ENCODE measurements at places on chromosomes 1 and 21.
A peak's percentile ranks its signal among the peaks of the same experiment; 100 is the strongest.

- no peak for DNase-seq
Observed at GRCh38 chr1:208577381-208577905, 333.3 kb upstream of the PLXNA2 start.

- no peak for DNase-seq
Observed at GRCh38 chr1:233627823-233628222, 13.9 kb downstream of the KCNK1 start.

- DNase-seq: no peak
Observed at GRCh38 chr1:9670085-9670484, 18.6 kb downstream of the PIK3CD start.

DNA sequence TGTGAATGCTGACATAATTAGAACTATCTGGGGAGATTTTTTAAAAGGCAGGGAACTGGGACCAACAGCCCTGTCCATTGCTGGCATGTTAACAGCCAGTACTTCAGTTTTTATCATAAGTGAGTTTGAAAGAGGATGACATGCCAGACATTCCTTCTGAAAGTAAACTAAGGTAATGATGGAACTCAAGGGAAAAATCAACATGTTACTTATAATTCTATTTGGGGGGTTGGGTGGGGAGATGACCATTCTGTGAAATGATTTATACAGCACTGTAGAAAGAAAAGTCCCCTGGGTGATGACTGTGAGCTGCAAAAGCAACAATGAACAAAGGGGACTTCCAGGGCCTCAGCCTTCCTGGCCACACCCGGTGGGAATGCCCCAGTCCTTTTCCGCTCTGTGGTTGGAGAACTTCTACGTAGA is 5.4 kb upstream of the LAMC2 start:
- DNase-seq: no peak

- no peak for DNase-seq
Observed at GRCh38 chr1:229349463-229350385, 6.9 kb upstream of the CCSAP start.

- peak; percentile 39 for DNase-seq
Observed at GRCh38 chr1:32741413-32742198, 39.0 kb upstream of the SYNC start.

- DNase-seq: no peak
Observed at GRCh38 chr1:99177465-99177864, 86.8 kb upstream of the PLPPR4 start.

GRCh38 chr1:19049798-19050197 is 93.3 kb upstream of the IFFO2 start:
- no peak for DNase-seq

GRCh38 chr1:176854758-176855745 is 309.5 kb downstream of the ASTN1 start:
- DNase-seq: peak; percentile 44

DNA sequence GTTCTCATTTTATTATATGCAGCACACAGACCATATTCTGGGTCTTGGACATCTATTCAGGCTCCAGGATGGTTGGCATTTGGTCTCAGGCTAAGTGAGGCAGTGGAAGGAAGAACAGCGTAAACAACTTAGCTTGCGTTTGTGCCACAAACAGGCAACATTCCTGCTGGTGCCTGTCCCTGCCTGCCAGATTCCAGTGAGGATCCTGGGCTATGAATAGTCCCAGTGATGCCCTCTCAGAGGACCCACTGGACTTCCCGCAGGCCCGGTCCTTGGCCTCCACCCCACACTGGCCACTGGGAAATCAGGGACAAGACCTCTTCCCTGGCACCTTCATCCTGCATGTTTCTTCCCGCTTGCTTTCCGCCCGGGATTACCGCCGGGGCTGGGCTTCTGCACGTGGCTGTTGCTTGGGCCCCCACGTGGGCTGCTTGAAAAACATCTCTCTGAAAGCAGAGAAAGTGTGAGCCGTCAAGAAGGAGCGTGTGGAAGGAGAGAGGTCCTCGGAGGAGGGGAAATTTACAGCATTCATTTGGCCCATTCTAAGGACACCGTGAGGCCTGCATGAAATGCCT is 145.1 kb upstream of the WNT4 start:
- no peak for DNase-seq

DNA sequence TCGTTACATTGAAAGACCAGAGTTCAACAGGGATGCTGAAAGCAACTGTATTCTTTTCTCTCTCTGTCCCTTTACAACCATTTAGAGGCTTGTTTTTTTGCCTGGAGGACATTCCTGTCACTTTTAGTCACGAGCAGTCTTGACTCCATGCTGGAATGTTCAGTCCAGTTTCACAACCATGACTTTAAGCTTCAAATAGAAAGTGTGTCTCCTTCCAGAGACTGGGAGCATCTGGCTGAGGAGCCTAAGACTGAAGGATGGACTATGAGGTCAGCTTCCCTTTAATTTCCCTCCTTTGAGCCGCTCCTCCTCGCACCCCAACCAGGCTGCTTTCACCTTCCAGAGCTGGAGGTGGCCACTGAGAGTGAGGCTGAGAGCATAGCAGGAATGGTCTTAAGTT is 10.5 kb upstream of the RYR2 start:
- DNase-seq: no peak

GRCh38 chr21:42540396-42540795 is 26.7 kb downstream of the SLC37A1 start:
- DNase-seq: no peak

DNA sequence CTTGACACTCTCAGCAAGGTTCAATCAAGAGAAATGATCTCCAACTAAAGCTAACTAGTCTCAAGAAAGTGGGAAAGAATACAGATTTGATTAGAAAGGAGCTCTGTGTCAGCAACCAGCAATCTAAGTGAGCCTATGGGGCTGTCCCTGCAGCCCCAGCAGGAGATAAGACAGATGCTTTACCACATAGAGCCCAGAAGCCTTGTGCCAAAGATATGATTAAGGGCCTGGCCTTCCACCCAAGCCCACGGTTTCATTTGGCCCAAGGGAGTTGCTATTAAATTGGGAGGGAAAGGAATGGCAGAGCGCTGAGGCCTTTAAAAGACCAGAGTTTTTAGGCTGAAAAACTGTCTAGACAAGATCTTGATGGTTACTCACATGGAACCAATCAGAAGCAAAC is 74.8 kb downstream of the HLCS start:
- no peak for DNase-seq

DNA sequence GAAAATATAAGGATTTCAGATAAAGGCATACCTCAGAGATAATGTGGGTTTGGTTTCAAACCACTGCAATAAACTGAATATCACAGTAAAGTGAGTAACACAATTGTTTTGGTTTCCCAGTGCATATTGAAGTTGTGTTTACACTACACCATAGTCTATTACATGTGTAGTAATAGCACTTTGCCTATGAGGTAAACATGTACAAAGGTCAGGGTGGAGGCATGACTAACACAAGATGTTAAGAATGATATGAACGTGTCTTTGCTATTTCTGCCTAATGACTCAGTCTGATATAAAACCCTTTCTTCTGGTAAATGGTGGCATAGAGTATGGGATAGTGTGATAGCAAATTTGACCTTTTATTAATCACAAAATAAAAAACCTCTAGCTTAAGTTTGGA is 621.5 kb upstream of the ADGRL2 start:
- DNase-seq: no peak

GRCh38 chr1:103160281-103160680 is 52.0 kb upstream of the COL11A1 start:
- DNase-seq: no peak

DNA sequence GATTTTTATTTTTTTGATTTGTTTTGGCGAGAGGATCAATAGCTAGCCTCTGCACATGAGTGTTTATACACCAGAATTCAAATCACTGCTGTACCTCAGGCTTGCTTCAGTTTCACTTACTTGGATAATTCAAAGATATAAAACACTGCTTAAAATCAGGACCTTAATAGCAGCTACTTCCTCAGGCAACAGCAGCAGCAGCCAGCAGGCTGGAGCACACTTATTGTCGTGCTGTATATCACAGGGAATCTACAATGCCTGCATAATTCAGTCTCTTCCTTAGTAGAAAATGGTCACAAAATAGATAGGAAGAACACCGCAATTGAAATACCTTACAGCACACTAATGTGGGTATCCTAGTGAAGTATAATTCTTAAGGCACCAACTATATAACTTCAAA is 497.3 kb downstream of the NEGR1 start:
- no peak for DNase-seq

DNA sequence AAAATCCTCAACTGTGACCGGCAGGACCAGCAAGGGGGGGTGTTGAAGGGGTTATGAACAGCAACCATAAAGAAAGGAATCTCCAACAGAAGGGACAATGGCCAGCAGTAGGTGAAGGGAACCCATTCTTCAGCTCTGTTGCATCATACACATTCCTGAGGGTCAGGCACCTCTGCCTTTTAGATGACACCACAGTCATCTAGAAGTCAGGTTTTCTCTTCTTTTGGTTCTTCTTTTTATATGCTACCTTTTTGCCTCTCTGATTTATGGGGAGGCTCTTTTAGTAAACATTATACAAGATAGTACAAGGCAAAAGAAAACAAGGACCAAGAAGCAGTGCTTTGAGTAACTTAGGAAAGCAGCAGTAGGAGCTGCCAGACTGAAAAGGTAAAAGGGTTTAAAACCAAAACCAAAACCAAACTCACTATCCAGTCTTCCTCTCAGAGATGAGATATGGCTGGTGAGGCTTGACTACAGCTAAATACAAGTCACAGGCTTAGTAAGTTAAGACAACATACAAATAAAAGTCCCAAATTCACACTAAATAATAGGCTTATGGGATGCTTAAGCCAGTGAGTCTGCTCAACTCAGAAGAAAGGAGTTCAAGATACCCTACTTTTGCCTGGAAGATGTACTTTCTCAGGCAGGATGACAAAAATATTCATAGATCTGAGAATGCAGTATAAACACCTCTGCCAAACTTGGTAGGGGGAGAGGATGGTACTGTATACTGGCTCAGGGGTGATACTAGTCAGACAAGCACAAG is 4.1 kb downstream of the TEX38 start:
- no peak for DNase-seq

- DNase-seq: no peak
Observed at GRCh38 chr1:112762541-112763500, 47.7 kb upstream of the PPM1J start.

GRCh38 chr1:54950369-54951163 is 29.9 kb upstream of the TMEM61 start:
- DNase-seq: peak; percentile 82

- no peak for DNase-seq
Observed at GRCh38 chr1:169326956-169327268, 40.7 kb downstream of the NME7 start.

DNA sequence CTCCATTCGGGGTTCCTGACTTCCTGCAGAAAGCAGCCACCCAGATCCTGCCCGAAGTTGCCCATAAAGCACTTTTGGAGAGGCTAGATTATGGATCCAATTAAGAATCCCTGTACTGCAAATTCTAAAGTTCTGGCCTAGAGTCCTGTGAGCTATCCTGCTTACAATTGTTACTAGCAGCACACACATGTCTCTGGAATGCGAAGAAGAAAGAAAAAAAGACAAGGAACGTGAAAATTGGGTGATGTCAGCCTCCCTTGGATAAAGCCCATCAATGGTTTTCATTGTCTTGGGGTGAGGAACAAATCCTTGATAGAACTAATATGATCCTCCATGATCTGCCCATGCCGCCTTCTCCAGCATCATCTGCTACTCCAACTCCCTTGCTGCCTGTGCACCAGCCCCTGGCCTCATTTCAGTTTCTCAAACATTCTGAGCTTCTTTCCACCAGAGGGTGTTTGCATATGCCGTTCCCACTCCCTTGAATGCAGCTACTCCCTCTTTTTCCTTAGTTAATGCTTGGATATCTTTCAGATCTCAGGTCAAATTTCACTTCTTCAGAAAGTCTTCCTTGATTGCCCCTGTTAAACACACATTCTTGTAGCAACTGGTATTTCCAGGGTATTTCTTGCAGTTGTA is 94.0 kb downstream of the ST6GALNAC5 start:
- no peak for DNase-seq

DNA sequence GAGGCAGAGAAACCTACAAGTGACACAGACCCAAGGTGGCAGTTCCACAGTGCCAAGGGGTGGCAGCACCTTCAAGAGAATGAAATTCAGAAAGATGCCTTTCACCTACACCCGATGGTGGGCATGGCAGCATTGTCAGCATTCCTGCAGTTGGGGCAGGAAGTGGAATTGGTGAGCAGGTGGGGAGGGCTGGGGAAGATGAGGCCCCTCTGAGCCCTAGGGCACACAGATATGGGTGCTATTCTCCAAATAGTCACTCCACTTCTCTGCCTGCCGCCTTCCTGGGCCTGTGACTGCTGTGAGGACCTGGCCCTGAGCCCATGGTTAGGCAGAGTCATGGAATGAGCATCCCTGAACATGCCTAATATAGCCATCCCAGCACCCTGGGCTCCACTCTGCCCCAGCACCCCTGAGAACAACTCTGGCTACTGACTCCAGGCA is 8.3 kb downstream of the SHISA4 start:
- no peak for DNase-seq

- peak; percentile 70 for DNase-seq
Observed at GRCh38 chr21:46634966-46635323, 529 bp upstream of the PRMT2 start.

DNA sequence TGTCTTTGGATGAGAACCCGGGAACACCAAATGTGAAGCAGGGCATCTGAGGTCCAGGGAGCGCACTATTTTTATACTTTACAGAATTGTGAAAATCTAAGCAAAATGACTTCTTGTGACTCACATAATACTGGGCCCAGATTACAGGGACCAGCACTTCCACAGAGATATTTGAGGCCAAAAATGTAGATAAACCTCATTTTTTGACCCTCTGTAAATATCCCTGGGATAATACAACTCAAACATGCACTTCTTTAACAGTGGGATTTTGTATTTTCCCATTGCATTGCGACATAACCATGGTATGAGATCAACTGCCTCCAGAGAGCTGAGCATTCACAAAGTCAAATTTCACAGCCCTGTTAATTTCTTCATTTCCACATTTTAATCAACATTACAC is 289.4 kb upstream of the ADGRL4 start:
- DNase-seq: no peak

- peak; percentile 19 for DNase-seq
Observed at GRCh38 chr1:87505391-87505983, 176.8 kb downstream of the LMO4 start.

DNA sequence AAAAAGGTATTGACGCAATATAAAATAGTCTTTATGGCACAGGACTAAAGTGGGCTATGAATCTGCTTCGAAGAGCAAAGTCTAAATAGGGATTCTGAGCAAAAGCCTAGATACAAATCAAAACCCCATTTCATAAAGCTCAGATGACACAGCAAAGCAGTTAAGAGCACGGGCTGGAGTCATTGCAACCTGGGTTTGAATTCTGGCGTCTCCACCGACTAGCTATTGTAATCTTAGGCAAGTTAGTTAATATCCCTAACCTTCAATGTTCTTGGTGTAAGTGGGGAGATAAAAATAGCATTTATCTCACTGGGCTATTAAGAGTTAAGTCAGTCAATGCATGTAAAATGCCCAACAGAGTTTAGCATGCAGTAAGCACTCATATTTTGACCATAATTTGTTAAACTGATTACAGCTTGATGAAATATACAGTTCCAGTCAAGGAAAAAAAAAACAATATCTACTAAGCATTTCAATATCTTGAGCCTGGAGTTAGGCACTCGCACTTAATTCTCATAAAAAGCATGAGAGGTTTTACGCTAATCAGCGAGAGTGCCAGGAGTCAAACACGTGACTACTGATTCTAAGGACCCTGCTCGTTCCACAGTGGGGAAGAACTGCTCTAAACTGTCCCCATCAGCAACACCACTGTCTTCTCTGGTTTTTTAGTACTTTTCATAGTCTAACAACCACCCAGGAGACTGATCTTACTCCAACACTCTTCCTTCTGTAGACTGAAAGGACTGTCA is 75.5 kb downstream of the JAK1 start:
- DNase-seq: no peak

Measured in NCI-H345 (cell line).